Stimulated activated CD4-positive, alpha-beta T cell treated with anti-CD3 and anti-CD28 coated beads, Interleukin-12 subunit alpha, Interleukin-12 subunit beta, amount 100 ng/mL, for 4 hours (primary cell): ENCODE measurements at places on chromosomes 13 and 19.

GRCh38 chr13:48403151-48403631 is 9.7 kb downstream of the LPAR6 start:
- DNase-seq = no peak

DNA sequence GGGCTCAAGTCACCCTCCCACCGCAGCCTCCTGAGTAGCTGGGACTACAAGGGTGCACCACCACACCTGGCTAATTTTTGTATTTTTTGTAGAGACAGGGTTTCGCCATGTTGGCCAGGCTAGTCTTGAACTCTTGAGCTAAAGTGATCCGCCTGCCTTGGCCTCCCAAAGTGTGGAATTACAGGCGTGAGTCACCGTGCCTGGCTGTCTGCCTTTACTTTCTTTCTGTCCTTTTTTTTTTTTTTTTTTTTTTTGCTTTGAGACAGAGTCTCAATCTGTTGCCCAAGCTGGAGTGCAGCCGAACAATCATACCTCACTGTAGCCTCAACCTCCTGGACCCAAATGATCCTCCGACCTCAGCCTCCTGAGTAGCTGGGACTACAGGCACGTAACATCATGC is 25.0 kb upstream of the OR1M1 start:
- DNase-seq = no peak

DNA sequence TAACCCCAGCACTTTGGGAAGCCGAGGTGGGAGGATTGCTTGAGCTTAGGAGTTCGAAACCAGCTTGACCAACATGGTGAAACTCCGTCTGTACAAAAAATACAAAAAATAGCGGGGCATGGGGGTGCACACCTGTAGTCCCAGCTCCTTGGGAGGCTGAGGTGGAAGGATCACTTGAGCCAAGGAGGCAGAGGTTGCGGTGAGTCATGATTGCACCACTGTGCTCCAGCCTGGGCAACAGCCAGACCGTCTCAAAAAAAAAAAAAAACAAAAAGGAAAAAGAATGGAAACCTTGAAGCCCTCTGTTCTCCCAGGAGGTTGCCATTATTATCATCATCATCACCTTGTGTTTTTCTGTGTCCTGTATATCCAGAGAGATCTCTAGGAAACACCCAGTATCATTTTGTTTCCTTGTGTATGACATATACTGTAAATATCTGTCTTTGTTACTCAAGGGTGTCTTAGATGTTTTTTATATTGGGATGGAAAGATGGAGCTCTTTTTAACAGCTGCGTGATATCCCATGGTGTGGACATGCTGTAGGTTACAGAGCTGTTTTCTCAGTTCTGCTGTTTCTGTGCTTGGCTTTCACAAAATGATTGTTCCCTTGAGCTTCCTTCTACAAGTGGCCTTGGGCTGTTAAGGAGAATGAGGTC is 11.8 kb downstream of the CHAF1A start:
- DNase-seq = no peak

GRCh38 chr13:58085819-58086218 is 454.3 kb downstream of the PCDH17 start:
- no peak for DNase-seq

DNA sequence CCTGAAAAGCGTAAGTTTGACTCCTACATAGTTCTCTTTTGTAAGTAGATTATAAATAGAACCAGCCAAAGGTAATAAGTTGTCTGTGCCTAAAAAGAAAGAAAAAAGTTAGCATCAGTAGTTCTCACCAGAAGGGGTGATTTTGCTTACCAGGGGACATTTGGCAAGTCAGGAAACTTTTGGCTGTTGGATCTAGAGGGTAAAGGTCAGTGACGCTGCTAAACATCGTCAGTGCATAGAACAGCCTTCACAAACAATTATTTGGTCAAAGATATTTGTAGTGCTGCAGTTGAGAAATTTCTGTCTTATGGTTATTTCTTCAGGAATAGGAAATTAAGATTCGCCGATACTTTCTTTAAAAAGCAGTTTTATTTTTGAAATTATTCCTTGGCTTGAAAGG is 2.0 kb downstream of the USPL1 start:
- DNase-seq = no peak

DNA sequence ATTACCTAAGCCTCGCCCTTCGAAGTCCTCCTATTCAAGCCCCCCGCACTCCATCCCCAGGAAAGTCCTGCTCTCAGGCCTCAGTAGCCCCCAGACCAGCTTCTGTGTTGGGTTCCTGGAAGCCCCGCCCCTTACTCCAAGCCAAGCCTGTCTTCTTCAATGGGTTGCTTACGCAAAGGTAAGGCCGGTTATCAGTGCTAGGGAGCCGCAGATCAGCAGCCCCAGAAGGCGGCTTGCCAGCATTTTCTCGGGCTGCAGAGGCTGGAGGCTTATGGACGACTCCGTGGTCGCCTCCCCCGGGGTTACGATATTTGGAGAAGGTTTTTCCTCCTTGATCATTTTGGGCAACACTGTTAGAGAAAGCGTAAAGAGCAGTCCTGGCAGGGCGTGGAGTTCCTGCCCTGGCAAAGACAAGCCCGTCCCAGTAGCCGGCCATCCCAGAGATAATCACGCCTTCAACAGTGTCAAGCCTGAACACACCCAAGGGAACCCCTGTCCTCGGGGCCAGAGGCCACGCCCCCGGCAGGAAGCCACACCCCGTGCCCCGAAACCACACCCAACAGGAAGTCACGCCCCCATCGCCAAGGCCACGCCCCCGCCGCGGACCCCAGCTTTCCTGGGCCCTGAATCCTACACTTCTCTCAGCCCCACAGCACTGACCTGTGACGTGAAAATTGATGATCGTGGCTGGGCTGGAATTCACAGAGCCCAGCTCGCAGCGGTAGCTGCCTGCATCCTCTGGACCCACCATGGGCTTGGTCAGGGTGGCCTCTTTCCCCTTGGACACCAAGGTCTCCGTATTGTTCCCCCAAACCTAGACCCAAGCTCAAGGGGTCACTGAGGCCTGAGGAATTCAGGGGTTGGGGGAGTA is 954 bp upstream of the RASIP1 start:
- DNase-seq = peak; percentile 28

- DNase-seq = no peak
Observed at GRCh38 chr13:97539651-97540610, 106.0 kb downstream of the RAP2A start.

- no peak for DNase-seq
Observed at GRCh38 chr13:97369261-97369893, 64.6 kb upstream of the RAP2A start.

GRCh38 chr19:1947651-1948209 is 6.8 kb downstream of the CSNK1G2 start:
- no peak for DNase-seq

DNA sequence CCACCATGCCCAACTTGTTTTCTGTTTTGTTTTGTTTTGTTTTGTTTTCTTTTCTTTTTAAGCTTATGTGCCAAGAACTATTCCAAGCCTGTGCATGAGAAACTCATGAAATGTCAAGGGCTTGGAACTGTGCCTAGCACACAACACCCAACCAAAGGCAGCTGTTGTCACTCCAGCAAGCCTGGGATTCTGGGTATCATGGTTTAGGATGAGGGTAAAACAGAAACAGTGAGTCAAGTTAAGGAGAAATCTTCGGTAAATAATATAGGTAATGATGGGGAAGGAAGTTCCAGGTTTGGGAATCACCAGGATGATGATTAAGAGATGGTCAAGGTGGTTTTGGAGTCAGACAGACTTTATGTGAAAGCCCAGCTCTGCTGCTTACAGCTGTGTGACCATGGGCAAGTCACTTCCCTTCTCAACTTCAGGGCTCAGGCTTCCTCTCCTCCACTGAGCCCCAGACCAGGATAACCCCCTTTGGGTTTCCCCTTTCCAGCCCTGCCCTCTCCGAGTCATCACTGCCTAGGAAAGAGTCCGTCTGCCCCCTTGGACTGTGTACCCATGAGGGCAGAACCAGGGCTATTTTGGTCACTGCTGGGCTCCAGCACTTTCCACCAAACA is 5.0 kb downstream of the PVR start:
- DNase-seq = no peak

DNA sequence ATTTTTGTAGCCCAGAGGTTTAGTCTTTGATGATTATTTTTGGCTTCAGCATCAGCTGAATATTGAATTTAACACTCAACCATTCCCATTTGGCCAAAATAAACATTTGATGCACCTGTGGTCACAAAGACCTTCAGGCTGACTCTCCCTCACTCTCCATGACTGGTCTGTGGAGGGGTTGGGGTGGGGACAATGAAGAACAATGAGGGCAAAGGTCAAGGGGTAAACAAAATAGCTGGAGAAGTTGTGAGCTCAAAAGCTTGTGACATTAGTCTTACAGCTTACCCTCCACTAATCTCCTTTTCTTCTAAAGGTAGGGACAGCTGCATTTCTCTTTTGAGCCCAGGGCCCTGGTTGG is 86.9 kb downstream of the SLC15A1 start:
- DNase-seq = no peak

DNA sequence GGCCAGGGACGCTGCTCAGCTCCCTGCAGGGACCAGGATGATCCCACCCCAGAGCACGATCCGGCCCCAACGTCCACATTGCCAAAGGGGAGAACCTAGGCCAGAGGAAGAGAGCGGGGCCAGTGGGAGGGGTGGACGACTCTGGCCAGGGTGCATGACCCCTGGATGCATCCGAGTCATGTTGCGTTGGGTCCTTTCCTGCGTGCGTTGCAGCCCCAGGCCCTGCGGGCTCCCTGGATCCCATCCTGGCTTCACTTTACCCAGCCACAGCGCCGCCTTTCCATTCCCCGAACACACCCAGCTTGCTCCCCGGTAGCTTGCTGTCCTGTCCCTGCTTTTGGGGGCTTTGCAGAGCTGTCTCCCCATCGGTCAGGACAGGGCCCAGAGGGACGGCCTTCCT is 10.5 kb downstream of the PLIN4 start:
- DNase-seq = no peak

DNA sequence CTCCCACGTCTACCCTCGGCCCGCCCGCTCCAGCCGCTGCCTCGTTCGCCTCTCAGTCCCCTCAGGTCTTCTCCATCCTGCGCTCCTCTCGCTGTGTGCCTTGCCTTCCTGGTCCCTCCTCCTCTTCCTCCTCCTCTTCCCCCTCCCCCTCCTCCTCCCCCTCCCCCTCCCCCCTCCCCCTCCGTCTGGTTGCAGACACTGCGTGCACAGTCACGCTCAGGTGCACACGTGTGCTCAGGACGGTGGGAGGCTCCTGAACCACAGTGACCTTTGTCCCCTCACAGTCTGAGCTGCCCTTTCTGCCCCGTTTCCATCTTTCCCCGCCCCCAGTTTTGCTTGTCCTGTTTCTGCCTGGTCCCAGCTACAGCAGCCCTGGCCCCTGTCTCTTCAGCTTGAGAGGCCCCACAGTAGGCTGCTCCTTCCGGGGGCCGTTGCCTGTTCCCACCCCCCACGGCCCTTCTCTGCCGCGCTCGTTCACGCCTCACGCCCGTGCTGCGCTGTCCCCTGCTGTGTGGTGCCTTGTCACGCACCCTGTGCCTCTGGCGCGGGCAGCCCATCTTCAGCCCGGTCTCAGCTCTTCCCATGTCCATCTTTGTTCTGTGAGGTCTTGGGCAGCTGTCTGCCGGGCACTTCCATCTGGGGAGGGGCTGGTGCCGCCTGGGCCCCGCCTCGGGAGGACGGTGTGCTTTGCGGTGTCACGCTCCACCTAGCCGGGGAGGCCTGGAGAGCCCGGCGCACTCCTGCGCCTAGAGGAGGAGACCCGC is 13.8 kb upstream of the RPS15 start:
- DNase-seq = no peak
